ENCODE measurements at places on chromosomes 6 and 20.
A peak's percentile ranks its signal among the peaks of the same experiment; 100 is the strongest.

GRCh38 chr6:1591243-1591642, 18.5 kb upstream of the FOXC1 start:
- DNase-seq, result no peak

DNA sequence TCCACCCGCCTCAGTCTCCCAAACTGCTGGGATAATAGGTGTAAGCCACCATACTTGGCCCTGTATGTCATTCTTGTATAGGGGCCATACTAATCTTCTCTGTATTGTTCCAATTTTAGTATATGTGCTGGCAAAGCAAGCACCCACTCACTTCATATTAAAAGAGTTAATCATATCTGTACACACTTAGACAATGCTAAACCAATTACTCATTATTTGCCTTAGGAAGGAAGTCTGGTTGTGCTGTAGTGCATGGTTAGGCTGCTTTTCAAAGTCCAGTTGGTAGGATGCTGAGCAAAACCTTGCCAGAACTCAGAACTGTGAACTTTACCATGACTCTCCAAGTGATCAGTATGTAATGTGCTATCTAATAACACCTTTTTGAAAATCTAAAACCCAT, 88.6 kb downstream of the LIN28B start:
- DNase-seq, result peak; percentile 7

DNA sequence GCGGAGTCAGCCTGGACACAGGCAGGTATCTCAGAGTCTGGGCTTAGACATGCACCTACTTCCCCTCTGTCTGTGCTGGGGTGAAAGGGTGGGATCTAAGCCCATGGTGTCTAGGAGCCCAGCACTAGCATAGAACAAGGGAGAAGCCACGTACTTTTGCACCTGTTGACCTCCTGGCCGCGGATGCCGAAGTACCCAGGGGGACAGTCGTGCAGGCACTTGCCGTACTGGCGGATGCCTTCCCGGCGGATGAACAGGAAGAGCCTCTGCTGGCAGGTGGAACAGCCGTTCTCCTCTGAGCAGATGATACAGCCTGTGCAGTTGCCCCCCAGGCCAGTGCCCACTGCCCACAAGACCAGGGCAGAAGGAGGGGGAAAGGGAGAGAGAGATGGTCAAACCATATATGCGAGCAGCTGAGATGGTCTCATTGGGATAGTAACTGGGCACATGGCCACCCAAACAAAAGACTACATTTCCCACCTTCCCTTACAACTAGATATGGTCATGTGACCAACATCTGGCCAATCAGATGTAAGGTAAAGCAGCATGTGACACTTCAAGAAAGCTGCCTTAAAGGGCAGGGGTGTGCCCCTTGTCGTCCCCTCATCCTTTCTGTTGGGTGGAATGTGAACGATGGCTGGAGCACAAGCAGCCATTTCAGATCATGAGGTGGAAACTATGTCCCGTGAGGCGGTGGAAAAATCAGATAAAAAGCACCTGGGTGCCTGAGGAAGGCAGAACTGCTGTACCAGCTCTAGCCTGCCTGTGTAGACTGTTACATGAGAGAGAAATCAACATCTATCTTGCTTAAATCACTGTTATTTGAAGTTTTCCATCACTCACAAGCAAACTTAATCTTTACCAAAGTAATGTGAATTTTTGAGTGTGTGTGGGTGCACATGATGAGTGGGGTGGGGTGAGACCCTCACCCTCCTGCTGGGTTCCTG, 34.0 kb downstream of the RSPO4 start:
- DNase-seq, result peak; percentile 56

DNA sequence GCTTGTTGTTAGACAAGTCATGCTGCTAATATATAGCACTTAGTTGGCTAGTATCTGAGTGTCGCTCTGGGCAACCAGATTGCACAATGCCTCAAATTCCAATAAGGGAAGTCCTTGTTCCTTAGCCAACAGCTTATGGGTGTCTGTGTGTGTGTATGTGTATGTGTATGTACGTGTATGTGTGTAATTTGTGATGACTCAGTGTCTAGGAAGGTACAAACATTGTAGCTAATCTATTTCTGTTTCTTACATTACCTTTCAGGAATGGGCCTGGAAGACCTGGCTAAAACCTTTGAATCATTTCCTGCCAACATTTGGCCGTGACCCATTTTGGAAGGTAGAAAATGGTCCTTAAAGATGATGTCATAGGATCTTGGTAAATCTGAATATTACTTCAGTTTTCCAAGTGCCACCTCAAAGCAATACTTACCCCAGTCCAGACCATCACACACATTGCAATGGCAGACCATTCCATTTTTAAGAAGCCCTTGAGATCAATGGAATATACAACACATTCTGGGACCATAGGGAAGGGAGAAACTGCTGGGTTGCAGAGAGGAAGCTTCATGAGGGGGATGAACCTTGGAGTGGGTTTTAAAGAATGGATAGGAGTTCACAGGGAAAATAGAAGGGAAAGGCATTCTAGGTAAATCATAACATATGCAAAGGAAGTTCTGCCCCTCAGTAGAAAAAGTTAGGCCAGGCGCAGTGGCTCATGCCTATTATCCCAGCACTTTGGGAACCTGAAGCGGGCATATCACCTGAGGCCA, 25.1 kb downstream of the NEDD9 start:
- DNase-seq, result peak; percentile 97

GRCh38 chr20:20920433-20920832, 185.7 kb downstream of the LINC00237 start:
- no peak for DNase-seq

GRCh38 chr6:63527658-63528514, 44.4 kb upstream of the LOC128125822 start:
- DNase-seq, result peak; percentile 100

- peak; percentile 93 for DNase-seq
Observed at GRCh38 chr20:3420211-3420707, 12.8 kb upstream of the DNAAF9 start.

GRCh38 chr20:59374261-59374660, 73.8 kb downstream of the EDN3 start:
- no peak for DNase-seq

DNA sequence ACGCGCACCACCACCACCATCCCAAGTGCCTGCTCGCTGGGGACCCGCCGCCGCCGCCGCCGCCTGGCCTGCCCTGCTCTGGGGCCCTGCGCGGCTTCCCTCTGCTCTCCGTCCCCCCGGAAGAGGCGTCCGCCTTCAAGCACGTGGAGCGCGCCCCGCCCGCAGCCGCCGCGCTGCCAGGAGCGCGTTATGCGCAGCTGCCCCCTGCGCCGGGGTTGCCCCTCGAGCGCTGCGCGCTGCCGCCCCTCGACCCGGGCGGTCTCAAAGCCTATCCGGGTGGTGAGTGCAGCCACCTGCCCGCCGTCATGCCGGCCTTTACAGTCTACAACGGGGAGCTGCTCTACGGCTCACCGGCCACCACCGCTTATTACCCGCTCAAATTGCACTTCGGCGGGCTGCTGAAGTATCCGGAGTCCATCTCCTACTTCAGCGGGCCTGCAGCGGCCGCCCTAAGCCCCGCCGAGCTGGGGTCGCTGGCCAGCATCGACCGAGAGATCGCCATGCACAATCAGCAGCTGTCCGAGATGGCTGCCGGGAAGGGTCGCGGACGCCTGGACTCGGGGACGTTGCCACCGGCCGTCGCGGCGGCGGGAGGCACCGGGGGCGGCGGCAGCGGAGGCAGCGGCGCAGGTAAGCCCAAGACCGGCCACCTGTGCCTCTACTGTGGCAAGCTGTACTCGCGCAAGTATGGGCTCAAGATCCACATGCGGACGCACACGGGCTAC, 7.2 kb downstream of the PRDM13 start:
- DNase-seq, result no peak

DNA sequence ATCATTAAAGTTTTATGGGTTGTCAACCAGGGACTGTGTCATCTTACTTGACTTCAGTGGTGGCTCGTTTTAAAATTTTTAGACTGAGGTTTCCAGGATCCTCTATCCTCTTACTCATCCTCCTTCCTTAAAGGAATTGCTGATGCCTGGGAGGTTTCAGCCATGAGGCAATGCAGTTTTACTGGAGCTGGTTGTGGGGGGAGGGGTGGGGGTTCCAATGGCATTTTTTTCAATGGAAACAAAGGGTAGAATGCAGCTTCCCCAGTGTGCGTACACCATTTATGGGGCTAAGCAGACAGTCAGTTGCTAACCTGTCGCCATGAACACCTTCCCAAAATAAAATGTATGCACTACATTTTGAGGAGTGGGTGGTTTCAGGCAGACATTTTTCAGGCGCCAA, 88.0 kb downstream of the METTL24 start:
- peak; percentile 6 for DNase-seq

GRCh38 chr6:14734416-14735340, 511.2 kb upstream of the JARID2 start:
- peak; percentile 98 for DNase-seq

DNA sequence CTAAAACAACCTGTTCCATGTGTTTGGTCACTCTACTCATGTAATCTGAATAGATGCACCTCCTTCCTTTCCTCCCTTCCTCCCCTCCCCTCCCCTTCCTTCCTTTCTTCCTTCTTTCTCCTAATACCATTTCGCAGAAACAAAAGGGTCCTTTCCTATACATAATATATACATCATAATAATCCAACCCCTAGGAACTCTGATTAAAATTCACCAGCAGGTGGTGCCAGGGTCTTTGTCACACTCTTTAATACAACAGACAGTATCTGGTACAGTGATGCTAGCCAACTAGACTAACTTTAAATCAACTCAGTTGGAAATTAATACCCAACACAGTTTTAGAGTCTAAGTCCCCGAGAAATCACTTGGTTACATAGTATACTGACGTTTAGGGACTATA, 181.2 kb upstream of the SHLD1 start:
- peak; percentile 60 for DNase-seq

DNA sequence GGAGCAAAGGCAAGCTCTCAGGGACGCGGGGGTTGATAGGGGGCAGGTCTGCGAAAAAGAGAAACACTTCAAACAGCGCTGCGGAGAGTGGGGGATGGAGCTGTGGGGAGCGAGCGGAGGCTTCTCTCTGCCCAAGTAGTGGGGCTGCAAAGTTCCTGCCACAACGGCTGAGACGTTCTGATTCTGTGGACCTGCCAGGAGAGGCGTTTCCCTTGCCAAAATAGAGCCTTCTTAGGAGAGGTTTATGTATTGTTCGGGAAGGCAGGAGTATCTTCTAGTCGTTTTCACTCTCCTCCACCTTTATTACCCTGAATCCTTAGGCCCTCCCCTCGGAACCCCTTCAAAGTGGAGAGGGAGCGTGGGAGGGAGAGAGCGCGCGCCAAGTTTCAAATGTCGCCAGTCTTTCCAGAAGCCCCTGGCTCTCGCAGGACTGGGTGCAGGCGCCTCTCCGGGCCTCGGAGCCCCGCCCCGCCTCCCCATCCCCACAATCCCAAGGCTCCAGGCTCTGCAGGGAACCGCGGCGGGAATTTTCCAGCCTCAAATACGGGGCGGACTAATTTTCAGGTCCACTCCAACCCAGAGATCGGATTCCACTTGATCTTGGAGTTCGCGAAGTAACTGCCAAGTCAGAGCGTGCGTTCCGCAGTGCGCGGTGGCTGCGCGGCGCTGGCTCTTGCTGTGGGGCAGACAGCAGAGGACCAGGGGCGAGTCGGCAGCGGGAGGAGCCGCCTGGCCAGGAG, 10.0 kb upstream of the POU3F2 start:
- no peak for DNase-seq

- peak; percentile 66 for DNase-seq
Observed at GRCh38 chr6:143941852-143942627, 66.0 kb downstream of the PLAGL1 start.

- DNase-seq, result no peak
Observed at GRCh38 chr20:32124916-32125454, 15.5 kb downstream of the TM9SF4 start.

DNA sequence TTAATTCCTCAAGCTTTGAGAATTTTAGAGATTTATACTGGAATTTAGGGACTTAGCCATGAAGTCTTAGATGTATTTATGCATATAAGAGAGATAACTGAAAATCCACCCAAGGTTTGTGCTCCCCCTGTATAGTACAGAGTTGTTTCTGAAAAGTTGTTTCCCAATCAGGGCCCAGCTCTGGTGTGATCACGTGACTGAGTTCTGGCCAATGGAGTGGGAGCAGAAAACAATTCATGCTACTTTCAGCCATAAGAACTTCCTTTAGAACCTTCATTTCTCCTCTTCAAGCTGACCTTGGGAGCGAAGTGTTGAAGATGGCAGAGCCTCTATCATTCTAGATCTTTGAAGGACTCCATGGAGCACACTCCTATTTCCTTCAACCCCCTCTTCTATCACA, 151.0 kb downstream of the RCAN2 start:
- DNase-seq, result no peak

DNA sequence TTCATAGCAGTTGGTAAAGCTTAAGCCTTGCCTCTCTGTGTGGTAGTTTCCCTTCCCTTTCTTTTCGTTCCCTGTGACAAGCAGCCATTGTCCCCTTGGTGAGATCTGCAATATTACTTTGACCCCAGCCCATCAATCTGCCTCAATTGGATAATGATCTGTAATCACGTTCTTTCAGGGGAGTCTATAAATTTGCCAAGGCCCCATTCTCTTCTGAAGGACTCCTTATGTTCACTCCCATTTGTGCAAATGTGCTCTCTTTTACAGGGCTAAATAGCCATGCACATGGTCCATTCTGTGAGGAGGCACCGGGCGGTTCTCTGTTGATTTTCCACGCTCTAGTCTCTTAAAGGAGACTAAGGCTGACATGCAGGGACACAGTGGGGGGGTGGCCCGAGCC, 660.4 kb upstream of the SLC35B3 start:
- no peak for DNase-seq

- no peak for DNase-seq
Observed at GRCh38 chr6:166194914-166195859, 27.5 kb upstream of the TBXT start.

- DNase-seq, result no peak
Observed at GRCh38 chr20:44646023-44646640, 5.4 kb downstream of the ADA start.

GRCh38 chr20:33609504-33609903, 52.6 kb upstream of the C20orf144 start:
- no peak for DNase-seq
